ENCODE measurements at places on chromosomes 4 and X. TPM values are rescaled to one million over a fixed set of nuclear protein-coding genes. Genes with fewer than 3 reads are reported as not detected.

DNA sequence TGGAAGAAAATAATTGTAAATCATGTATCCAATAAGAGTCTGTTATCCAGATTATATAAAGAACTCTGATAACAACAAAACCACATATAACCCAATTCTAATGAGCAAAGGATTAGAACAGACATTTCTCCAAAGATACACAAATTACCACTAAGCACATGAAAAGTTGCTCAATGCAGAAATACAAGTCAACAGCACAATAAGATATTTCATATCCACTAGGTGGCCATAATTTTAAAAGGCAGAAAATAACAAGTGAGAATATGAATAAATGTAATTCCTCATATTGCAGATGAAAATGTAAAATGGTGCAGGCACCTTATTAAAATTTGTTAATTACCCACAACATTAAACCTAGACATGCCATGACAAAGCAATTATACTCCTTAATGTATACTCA lies 73.9 kb upstream of the ZCCHC13 start:
- DNase-seq = no peak

DNA sequence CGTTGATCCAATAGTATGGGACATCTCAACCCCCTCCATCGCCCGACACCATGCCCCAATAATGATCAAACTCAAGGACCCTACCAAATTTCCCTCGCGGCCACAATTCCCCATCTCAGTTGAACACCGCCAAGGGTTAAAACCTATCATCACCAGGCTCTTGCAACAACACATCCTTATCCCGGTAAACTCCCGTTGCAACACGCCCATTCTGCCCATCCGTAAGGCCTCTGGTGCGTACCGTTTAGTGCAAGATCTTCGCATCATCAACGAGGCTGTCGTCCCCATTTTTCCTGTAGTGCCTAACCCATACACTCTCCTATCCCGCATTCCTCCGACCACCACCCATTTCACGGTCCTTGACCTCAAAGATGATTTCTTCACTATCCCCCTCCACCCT lies 960.5 kb downstream of the RPA4 start:
- DNase-seq = no peak

- no peak for DNase-seq
Observed at GRCh38 chr4:185412412-185412811, 13.4 kb downstream of the UFSP2 start.

DNA sequence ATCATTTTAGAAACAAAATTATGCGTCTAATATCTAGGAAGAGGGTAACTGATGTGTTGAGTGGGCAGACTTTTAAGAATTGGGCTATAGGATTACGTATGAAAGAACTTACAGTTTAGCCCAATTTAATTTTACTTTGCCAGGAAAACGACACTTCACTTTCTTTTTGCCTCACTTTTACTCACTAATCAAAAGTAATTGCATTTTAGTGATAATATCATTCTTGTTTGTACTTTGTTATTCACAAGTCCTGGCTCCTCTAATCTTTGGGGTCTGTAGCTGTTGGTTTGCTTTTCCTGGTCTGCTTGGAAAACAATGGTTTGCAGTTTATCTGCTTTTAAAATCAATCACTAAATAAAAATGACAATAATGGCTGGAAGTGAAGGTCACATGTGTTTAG lies 2.9 kb upstream of the ARX start:
- DNase-seq = no peak

DNA sequence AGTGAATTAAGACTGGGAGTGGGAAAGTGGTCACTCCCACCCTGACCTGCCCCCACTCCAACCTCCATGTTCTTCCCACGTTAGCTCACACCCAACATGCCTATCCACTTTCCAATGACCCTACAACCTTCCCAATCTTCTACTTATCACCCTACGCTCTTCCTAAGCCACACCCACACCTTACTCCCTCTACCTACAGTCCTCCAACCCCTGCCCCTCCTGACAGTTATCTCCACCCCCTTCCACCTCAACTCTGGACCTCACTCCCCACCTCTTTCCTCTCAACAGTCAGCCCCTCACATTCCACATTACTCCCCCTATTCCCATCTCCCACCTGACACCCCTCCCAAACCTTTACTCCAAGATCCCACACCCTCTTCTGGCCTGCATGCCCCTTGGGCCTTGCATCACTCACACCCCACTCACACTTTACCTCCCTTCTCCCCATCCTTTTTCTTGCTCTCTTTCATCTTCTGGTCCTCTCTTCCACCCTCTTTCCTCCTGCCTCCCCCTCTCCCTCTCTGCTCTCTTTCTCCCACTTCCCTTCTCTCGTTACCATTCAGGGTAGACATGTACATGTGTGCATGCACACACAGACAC lies 6.9 kb downstream of the NALF2 start:
- DNase-seq = no peak

GRCh38 chr4:16674082-16674481 lies 224.4 kb downstream of the LDB2 start:
- DNase-seq = no peak

DNA sequence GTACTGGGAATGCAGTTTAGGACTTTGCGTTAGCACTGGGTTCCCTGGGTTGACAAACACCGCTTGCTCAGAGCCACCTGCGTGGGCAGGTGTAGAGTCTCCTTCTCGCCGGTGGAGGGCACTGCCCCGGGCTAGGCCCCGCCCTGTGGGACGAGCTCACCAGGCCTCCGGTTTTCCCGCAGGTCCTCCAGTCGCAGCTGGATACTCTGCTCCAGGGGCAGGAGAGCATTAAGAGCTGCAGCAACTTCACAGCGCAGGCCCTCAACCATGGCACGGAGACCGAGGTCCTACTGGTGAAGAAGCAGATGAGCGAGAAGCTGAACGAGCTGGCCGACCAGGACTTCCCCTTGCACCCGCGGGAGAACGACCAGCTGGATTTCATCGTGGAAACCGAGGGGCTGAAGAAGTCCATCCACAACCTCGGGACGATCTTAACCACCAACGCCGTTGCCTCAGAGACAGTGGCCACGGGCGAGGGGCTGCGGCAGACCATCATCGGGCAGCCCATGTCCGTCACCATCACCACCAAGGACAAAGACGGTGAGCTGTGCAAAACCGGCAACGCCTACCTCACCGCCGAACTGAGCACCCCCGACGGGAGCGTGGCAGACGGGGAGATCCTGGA lies 49.2 kb upstream of the MND1 start:
- DNase-seq = peak; percentile 6

DNA sequence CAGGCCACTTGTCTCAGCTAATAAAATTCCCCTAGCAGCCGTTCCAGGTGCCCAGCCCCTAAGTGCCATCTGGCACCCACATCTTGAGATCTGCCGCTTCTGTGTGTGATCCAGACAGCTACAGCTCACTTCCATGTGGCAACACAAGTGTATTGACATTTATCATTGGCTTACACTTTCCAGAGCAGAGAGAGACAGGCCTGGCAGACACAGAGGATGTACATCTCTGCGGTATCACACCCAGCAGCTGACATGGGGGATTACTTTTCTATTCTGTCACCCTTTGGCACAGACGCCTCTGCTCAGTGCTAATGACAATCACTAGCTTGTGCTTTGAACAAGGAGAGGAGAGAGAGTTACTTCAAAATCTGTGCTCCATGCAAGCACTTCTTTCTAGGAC lies 195.9 kb downstream of the KDR start:
- no peak for DNase-seq

DNA sequence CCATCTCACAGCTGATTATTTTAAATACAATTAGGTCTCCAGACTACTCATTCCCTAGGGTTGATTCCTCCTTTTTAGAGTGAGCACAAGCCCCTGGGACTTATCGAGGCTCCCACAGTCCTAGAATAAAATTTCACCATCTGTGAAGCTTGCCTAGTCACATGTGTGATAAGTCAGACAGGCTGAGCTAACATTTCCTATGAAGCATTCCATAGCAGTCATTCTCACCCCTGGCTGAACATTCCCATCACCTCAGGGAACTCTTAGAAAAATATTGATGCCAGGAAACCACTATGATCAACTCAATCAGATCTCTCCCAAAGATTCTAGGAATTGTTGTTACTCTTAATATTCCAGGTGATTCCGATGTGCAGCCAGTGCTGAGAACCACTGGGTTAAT lies 37.7 kb downstream of the ARHGEF9 start:
- peak; percentile 79 for DNase-seq

DNA sequence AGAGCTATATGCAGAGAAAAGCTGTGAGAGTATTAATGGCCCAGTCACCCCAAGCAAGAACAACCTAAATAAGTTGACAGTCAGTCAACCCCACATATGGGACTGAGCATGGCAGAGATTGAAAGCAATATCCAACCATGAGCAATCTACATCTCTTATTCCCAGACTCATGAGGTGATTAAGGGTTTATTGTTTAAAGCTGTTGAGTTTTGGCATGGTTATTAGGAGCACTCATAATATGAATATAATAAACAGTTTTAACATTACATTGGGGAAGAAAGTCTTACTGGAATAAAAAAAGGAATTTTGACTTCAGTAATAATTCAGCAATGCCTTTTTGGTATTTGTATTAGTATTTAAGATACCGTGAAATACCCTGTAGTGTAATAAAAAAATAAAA lies 1627.4 kb downstream of the STIM2 start:
- no peak for DNase-seq

DNA sequence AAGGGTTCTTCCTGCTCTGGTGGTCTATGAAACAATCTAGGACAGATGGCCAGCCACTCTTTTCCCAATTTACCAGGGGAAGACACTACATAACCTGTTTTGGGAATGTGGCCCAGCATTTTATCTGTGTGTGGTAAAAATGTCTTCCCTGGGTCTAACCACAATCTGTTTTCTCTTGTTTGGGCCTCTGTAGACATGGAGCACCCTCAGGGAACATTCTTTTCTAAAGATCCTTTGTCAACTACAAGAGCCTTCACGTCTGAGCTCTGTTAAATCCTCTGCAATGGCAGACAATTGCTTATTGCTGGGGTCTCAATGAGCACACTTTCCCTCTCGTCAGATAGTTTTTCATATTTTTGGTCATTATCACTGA lies 35.5 kb downstream of the PLAC1 start:
- DNase-seq = peak; percentile 27

- DNase-seq = no peak
Observed at GRCh38 chrX:107714206-107714891, 61.2 kb downstream of the TSC22D3 start.

DNA sequence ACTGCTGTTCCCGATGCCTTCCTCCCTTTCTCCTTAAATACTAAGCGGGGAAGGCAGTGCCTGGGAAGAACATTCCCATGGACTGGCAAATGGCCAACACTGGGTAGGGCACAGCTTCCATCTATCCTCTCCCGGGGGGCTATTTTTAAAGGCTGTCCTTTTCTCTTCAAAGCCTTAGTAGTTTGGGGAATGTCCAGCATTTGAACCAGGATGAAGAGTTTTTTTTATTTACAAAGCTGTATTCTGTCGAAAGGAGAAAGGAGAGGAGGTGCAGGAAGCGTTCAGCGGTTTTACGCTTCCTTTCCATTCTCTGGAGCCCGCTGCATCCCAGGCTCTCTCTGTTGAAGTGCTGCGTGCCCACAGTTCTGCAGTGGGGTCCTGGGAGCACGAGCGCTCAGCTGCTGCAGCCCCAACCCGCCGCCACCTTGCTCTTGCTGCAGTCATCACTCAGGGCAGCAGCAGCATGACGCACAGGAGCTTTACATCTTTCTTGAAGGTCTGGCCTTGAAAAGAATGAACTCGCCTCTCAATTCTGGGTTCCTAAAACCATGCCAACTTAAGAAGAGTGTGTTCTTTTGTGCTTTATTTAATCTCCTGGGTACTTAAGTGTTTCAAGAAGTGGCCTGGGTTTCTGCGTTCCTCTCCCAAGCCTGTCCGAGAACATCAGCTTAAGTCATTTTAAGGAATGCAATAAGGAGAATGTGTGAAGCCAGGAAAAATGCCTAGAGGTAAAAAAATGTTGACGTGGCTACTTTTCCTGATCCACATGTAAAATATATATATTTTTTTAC lies 427.2 kb downstream of the MAPK10 start:
- peak; percentile 71 for DNase-seq

- DNase-seq = peak; percentile 54
Observed at GRCh38 chrX:71923516-71923915, 12.9 kb downstream of the NHSL2 start.

- DNase-seq = no peak
Observed at GRCh38 chr4:119627267-119628255, 1.0 kb downstream of the PDE5A start.

DNA sequence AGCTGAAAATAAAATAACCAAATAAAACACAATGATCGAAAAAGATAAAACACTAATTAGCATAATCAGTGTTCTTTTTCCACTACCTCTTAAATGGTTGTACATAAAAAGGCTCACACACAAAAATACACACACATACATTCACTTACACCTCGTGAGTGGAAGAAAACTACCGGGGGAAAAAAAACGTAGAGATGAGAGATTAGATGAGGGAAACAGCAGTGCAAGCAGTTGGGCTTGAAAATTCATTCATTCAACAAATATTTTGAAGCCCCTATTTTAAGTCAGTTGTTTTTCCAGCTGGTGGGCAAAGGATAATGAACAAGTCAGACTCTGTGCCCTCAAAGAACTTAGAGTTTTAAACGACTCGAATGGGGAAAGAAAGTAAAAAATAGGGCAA lies 1.0 kb downstream of the TBCK start:
- DNase-seq = no peak

- DNase-seq = no peak
Observed at GRCh38 chr4:109407027-109407737, 26.4 kb upstream of the SEC24B start.

DNA sequence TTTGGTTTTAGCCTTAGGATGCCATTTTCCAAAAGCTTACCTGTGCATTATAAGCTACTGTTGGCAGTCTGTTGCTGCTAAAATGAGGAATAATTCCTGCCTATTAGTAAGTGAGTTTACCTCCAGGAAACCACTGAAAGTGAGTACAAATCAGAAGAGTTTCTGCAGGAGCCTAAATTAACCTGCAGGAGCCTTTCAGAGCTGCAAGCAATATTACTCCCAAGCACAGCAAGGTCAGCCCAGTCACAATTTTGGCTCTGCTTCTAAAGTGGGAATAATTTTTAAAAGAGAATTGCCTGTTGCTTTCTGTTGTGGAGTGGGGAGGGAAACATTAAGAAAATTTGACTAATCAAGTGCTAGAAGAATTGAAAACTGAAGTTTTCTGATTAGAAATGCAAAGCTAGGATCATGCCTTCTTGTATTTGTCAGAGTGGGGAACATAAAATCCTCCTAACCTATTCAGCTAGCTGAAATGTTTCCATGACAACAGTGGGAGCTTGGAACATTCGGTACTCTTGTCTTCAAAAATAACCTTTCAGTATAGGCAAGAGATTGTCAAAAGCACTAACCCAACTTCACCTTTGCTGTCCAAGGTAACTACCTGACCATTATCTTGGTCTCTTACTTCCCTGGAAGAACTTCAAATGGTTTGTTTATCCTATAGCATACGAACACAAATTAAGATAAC lies 193.2 kb downstream of the COMMD8 start:
- DNase-seq = peak; percentile 7

GRCh38 chrX:131271274-131271673 lies 17.8 kb downstream of the IGSF1 start:
- no peak for DNase-seq

NOA1 gene
- total RNA-seq = 22.4 TPM

DDX60 gene
- 23.9 TPM for total RNA-seq

DMP1 gene
- total RNA-seq = not detected

STIM2 gene
- total RNA-seq = 4.7 TPM

FAM9C gene
- not detected for total RNA-seq

CXCL5 gene
- 42.3 TPM for total RNA-seq

CCSER1 gene
- total RNA-seq = 5.7 TPM

MAGEC1 gene
- total RNA-seq = not detected

NEUROG2 gene
- total RNA-seq = not detected
